HEK293T (cell line): ENCODE measurements at places on chromosomes 1 and 21.

- DNase-seq = no peak
Measured at GRCh38 chr21:27674041-27674615, 707.2 kb upstream of the ADAMTS5 start.

GRCh38 chr1:171231326-171231725, 17.0 kb upstream of the FMO1 start:
- DNase-seq = no peak

DNA sequence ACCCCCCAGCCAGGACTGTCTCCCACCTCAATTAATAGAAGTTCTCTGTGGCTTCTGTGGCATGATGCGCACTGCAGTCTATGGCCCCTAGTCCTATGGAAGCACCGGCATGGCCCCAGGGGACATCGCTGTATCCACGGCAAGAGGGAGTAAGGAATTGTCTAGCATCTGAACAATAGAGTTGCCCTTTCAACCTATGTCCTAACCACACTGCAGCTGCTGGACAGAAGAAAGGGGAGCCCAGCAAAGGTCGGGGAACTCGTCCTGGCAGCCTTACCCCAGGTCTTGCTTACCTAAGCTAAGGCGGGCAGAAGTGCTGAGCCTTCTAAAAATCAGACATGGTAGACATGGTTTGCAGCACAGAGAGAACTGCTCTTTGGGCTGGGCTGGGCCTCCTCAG, 103.3 kb upstream of the EDN2 start:
- DNase-seq = no peak

DNA sequence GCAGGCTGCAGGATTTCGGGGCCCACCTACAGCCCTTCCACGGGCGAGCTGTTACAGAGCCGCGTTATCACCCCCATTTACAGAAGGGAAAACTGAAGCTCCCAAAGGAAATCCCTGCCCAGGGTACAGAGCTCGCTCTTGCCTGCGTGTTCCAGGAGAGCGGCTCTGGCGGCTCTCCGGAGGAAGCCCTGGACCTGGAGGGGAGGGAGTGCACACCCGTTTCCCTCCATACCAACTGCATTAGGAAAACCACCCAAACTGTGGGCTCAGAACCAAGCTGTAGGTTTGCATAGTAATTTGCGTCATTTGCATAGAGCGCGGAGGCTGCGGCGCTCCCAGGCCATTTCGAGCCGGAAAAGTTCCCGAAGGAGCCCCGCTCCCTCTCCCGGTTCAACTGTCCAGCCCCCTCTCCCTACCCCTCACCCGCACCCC, 24.7 kb upstream of the ADGRB2 start:
- DNase-seq = no peak

- no peak for DNase-seq
Measured at GRCh38 chr1:3863231-3863935, 6.1 kb downstream of the DFFB start.

DNA sequence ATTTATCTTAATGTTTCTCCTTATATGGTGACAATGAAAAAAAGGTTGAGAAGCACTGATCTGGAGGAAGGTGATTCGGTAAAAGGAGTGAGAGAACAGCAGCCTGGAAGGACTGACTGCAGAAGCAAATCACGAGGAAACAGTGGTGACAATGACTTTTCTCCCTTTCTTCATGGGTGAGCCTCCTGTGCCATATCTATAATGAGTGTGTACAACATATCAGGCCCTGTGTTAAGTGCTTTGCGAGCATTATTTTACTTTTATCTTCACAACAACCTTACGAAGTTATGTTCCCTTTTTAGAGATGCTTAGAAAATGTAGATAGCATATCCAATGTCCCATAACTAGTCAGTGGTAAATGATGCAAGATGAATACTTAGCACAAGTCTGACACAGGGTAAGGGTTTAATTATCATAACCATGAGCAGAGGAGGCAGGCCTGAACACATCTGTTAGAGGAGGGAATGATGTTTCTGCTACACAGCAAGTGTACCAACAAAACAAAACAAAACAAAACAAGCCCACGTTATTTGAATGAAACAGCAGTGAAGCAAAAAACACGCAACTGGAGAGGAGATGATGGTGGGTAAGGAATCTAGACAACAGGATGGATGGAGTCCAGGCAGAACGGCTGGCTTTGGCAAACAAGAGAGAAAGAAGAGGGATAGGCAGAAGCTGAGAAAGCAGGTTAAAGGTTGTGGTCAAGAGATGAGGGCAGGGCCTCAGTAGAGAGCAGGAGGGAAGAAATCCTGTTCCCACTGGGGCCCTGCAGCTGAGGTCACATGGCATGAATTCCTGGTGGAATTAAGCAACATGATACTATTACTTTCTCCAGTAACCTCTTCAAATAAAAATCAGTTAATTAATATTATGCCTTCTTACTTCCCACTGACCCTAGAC, 29.6 kb downstream of the GNG12 start:
- DNase-seq = no peak

DNA sequence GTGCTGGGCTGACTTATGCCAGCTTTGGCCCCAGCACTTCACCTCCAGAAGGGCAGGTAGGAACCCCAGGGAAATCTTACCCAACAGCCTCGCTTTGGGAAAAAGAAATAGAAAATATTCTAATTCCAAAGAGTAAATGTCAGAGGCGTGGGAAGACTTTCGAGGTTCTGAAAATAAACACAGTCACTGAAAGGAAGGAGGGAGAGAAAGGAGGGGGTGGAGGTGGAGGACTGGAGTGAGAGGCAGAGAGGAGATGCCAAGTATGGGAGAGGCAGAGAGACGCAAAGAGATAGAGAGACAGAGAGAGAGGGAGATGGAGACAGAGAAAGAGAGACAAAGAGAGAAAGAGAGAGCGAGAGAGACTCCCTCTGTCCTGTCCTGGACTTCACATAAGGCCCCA, 395.0 kb downstream of the PTPRU start:
- no peak for DNase-seq

GRCh38 chr1:37697090-37697489, 4.8 kb downstream of the CDCA8 start:
- no peak for DNase-seq

DNA sequence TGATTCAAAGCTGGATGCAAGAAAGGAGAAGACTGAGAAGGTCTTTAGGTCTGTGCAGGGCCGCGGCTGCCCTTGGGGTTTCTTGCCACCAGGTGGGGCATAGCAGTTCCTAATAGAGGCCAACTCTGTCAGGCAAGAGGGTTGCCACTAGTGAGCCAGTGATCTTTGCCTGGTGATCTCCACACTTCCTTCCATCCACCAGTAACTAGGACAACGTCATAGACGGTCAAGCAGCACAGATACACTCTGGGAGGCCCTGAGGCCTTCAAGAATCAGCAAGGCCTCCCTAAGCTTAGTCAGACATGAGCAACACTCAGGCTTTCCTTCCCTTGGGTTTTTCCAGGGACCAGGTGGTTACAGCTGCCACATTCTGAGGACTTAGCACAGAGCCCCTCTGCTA, 32.9 kb upstream of the ATP2B4 start:
- peak; percentile 60 for DNase-seq

- DNase-seq = no peak
Measured at GRCh38 chr1:151003180-151003579, 3.5 kb downstream of the MINDY1 start.

DNA sequence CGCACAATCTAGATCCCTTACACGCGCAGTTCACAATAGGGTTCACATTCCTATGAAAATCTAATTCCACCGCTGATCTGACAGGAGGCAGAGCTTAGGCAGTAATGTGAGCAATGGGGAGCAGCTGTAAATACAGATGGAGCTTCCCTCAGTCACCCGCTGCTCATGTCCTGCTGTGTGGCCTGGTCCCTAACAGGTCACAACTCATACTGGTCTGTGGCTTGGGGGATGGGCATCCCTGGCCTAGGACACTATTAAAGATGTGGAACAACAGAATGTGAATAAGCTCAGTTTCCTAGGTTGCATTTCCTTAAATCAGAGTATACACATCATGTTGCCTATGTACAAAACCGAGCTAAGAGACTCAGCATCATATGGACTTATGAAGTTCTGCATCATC, 16.2 kb downstream of the IFI44 start:
- DNase-seq = no peak

- DNase-seq = peak; percentile 98
Measured at GRCh38 chr1:201023517-201023902, at the start of gene KIF21B. KIF21B (minus strand) TSS chr1:201023714; CDS start chr1:201023383, 331 bp downstream.

- no peak for DNase-seq
Measured at GRCh38 chr1:17121881-17122280, 2.6 kb upstream of the PADI2 start.

- DNase-seq = no peak
Measured at GRCh38 chr21:45410865-45411809, 6.2 kb downstream of the COL18A1 start.

DNA sequence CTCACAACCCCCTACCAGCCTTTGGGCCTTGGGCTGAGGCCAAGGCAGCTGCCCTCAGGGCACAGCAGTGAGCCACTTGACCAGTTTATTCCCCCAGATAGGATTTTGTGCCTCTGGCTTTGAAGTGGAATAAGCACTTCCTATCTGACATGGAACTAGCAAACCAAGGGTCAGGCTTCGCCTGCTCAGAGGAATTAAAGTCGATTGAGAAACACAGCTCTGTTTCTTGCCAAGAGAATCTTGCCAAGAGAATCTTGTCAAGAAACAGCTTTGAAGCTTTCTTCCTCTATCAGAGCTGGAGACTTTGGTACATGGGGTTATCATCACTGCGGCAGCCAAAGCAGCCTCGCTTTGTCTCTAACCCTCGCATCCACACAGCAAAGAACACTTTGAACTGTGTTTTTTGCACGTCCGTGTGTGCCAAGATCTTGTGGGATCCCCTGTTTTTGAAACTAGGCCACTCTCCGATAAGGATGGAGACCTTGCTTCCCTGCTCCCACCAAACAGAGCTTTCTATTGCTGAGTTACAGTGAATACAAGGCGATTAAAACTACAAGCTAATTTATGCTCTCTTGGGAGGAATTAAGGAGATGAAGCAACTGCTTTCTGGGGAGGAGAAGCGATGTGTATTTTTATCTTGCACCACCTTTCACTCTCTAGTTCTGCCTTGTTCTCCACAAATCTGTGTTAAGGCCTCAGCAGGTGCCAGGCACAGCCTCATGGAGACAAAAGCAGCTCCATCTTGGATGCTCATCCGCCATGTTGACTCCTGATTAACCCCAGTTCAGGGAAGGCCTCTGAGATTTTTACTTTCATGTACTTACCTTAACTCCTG, 67.3 kb downstream of the RHOU start:
- DNase-seq = no peak

GRCh38 chr1:77316006-77316405, 34.2 kb downstream of the AK5 start:
- no peak for DNase-seq

- DNase-seq = no peak
Measured at GRCh38 chr1:245263529-245264095, 108.8 kb downstream of the KIF26B start.

- DNase-seq = no peak
Measured at GRCh38 chr1:198491028-198491427, 49.5 kb downstream of the ATP6V1G3 start.

DNA sequence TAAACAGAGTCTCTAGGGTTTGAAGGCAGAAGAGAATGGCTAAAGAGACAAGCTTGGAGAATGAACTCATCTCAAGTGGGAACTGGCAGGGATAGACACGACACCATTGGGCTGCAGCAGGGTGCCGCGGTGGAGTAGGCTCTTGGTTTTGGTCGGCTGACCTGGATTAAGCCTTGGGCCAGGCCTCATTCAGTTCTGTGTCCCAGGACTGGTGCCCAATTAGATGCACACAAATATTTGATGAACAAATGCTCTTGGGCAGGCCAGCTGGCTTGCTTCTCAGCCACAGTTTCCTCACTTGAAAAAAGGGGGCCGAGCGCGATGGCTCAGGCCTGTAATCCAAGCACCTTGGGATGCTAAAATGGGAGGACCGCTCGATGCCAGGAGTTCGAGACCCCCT, 53.4 kb upstream of the CITED4 start:
- no peak for DNase-seq

GRCh38 chr1:51139474-51139873, 37.4 kb downstream of the C1orf185 start:
- no peak for DNase-seq

DNA sequence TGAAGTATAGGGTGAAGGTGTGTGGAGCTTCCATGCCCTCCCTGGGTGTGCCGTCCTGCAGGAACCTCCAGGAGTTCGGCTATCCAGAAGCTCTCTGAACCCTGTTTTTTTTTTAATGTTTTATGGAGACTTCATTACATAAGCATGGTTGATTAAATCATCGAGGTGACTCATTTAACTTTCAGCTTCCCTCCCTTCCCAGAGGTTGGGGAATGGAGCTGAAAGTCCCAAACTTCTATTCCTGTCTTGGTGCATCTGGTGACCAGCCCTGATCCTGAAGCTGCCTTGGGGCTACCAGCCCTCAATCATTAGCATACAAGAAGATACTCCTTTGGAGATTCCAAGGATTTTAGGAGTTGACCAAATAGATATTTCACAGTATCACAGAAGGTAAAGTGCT, 9.5 kb downstream of the RRP15 start:
- no peak for DNase-seq

DNA sequence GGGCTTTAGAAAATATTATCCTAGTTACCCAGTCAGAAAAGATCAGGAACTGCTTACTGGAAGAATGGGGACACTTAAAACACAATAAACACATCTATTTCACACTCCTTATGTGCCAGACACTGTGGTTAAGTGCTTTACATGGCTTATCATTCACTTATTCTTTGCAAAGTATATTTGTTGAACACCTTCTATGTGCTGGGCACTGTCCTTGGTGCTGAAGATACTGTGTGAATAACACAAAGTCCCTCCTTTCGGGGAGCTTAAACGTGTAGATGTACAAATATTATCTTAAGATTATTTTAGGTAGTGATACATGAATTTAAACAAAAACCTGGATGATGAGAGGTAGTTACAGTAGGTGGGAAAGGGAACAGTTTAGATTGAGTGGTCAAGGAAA, 169.3 kb downstream of the ST6GALNAC5 start:
- DNase-seq = no peak

- no peak for DNase-seq
Measured at GRCh38 chr1:25458541-25459298, 28.0 kb downstream of the MACO1 start.

DNA sequence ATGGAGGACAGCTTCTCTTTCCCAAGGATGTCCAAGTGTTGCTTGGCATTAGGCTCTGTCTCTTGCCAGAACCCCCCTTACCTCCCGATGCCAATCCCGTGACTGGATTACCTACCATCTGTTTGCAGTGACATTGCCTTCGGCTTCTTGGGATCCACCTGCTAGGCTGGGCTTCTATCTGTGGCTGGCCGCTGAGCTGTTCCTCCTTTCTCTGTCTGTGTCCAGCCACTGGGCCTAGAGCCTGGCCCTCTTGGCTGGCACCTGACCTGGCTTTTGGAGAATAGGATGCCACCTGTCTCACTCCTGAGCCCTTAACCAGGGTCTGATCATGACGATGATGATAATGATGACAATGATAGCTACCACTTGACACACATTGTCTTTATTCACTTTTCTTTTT, 41.6 kb upstream of the STUM start:
- DNase-seq = no peak

- DNase-seq = no peak
Measured at GRCh38 chr1:26411624-26412074, 1.0 kb downstream of the LIN28A start.
